ENCODE measurements at places on chromosomes 6 and 20.

DNA sequence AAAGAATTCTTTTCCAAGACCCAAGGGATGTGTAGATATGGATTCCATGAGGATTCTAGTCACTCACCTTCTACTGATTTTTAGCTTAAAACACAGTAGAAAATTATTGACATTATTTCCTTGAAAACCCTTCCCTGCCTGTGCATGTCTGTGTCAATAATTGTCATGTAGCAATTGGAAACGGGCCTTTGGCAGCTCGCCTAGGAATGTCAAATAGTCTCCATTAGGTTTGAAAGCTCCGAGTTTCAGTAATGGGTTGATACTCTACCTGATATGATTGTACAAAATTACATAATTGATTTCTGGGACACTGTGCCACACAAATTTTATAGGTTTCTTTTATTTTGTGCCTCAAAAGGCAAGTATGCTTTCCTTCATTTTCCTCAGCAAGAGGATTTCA lies 515.2 kb upstream of the ARID1B start:
- DNase-seq: no peak

- DNase-seq: no peak
Measured at GRCh38 chr6:150987371-150987828, 121.9 kb downstream of the MTHFD1L start.

DNA sequence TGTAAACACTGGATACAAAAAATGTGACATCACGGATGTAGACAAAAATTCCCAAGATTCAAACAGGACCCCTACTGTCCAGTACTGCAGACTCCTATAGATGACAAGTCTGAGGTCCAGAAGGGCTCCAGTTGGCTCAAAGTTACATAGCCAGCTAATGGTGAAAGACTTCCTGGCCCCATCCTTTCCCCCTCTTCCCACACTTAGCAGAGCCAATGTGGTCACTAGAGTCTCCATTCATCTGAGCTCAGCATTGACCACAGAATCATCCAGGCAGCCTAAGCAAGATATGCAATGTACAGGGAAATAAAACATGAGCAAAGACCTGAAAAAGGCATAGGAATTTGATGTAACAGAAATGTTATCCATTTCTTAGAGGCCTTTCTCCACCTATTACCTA lies 180.5 kb downstream of the ADAT2 start:
- DNase-seq: peak; percentile 57

DNA sequence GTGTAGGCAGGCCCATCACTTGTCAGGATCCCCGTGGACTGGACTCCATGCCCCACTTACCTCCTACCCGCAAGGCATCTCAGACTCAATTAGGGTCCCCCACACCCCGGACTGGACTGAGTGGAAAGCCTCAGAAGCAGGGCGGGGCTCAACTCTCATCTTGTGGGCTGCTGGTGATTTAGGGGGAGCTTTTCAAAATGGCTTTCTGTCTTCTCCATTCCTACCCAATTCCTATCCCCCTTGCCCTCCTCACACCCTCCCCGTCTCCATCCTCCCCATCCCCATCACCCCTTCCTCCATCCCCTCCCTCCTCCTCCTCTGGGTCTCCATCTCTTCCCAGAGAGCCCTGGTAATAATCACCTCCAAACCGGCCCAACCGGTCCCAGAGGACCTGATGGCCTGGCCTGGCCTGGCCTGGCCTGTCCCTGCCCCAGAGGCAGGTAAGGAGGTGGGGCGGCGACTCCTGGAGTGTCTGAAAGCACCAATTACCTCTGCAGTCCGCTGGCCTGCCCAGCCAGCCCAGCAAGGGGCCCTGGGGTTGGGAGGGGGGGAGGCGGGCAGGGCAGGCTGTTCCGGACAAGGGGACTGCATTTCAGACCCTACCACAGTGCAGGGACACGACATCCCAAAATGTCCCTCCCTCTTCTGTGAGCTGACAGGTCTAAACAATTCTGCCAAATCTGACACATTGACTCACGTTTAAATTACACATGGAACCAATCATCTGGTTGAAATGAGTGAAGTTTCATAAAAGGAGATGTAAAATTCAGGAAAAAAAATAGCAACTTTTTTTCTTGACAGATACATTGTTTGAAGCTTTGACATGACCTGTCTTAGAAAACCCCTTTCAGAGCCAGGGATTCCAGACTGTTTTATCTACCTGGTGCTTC lies 24.8 kb downstream of the MAFB start:
- DNase-seq: no peak

GRCh38 chr6:64012351-64013001 lies 376.9 kb downstream of the PHF3 start:
- DNase-seq: peak; percentile 38

DNA sequence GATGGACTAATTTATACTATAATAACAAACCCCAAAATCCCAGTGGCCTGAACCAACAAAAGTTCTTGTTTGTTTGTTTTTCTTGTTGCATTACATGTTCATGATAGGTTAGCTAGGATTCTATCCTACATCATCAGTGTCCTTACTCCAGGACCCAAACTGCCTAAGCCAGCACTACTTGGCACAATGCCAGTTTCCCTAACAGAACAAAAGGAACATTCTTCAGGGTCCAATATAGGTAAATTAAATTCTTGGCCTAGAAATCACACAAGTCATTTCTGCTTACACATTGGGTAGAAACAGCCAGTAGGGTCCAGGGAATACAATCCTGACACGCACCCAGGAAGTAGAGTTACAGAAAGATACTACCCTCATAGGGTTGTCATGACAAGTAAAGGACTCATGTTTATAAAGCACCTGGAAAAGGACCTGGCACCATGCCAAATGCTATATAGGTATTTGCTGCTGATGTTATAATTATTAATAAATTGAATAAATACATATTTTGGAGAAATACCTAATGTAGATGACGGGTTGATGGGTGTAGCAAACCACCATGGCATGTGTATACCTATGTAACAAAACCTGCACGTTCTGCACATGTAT lies 38.8 kb downstream of the RCAN2 start:
- no peak for DNase-seq

- no peak for DNase-seq
Measured at GRCh38 chr6:8578006-8578405, 142.7 kb upstream of the SLC35B3 start.

DNA sequence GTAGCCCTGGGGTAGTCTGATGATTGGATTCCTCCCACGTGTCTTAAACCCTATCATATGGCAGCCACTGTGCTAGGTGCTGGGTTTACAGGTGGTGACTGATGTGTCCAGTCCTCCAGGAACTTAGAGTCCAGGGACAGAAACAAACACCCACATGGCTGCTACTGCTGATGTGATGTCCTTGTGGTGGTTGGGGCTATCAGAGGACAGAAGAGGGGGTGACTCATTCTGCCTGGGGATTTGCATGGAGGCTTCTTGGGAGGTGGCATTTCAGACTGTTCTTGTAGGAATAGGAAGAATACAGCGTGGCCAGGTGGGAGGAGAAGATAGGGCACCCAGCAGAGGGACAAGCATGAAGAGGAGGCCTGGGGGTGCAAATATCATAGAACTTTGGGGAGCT lies 9.8 kb downstream of the RAET1G start:
- no peak for DNase-seq

DNA sequence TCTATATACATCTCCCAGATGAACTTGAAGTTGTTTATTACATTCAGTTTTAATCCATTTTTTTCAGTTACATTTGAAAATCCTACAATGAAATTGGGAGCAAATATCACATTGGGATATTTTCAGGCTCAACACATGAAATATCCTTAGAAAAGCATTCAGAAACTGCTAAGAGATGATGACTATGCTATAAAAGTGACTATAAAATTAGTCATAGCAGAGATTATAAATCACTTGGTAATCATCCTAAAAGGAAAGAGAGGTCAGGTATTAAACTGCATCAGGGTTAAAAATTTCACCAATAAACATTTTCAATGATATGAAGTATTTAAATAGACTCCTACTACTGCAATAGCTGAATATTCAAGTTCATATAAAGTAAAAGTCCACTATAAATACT lies 987.7 kb downstream of the GRIK2 start:
- DNase-seq: no peak

DNA sequence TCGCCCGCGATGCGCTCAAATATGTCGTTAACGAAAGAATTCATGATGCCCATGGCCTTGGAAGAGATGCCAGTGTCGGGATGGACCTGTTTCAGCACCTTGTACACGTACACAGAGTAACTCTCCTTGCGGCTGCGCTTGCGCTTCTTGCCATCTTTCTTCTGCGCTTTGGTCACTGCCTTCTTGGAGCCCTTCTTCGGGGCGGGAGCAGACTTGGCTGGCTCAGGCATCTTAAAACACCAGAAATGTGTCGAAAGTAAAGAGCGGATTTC lies 36.4 kb downstream of the HFE start:
- no peak for DNase-seq

DNA sequence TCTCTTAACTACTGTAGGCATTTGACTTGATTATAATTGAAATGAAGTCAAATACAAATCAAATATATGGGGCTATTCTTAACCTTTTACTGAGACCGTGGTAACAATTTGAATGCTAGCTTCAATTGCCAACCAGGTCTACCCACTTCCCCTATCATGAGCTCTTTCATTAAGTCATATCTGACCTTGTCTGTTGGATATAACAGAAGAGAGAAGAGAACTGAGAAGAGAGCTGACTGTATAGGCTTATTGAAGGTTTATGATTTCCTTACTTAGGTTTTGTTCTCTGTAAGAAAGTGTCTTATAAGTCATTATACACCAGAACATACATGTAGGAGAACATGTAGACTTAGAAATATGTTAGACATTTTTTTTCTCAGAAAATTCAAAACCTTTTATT lies 549.4 kb downstream of the COL12A1 start:
- no peak for DNase-seq

DNA sequence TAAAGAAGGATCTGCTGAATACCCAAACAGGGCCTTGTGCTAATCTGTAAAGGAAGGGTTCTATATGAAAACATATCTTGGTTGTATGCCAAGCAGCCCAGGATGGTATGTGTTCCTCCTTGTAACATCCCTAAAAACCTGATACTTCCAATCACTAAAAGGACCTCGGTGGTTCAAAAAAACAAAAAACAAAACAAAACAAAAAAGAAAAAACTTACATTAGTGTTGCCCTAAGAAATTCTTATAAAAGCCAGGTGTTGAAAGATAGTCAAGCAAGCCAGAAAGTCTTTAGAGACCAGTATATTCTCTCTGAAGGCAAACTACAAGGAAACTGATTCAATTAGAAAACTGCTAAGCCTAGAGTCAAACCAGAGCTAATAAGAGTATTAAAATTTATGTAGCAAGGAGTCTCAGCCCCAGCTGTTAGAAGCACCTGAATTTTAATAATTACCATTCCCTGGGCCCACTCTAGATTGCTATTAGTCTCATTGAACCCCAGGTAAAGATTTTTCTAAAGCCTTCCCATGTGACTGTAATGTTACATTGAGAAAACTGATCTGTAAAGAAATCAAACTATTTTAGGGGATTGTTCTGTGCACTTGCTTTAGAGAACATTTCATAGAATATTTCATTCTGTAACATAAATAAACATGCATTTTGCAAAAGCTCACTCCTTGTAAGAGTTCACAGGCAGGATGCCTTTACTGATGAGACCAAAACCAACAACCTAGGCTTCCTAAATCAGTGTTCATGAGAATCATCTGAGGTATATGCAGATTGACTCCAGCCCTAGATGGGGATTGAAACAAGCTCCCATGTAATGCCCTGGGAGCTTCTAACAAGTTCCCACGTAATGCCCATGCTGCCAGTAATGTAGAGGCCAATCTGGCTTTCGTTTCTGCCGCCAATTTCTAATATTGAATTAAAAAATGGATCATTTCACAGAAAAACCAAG lies 95.2 kb upstream of the BTN3A2 start:
- DNase-seq: no peak

- DNase-seq: no peak
Measured at GRCh38 chr6:112842330-112842685, 495.2 kb downstream of the RFPL4B start.

GRCh38 chr6:120620900-120621299 lies 713.4 kb downstream of the TBC1D32 start:
- DNase-seq: no peak

GRCh38 chr6:143695130-143695968 lies 17.6 kb downstream of the PHACTR2 start:
- no peak for DNase-seq

- DNase-seq: no peak
Measured at GRCh38 chr6:159107451-159108260, 61.5 kb upstream of the FNDC1 start.

GRCh38 chr6:90294614-90294988 lies 2.0 kb downstream of the BACH2 start:
- no peak for DNase-seq

DNA sequence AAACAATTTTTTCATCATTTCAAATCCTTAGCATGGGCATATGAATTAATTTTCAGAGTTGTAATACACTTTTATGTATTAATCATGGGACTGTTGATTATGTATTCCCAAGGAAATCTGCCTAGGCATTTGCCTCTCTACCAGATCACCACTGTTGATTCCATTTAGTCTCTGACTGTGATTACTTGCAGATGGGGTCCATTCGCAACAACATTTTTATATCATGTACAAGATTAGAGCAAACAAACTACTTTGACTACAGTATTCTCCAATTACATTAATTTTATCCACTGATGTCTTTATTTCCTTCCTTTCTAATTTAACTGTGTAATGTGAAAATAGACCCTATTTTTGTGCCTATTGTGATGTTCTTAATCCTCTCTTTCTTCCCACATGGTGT lies 831.4 kb upstream of the SLC35B3 start:
- DNase-seq: no peak

- no peak for DNase-seq
Measured at GRCh38 chr6:5285526-5285925, 24.2 kb downstream of the FARS2 start.

DNA sequence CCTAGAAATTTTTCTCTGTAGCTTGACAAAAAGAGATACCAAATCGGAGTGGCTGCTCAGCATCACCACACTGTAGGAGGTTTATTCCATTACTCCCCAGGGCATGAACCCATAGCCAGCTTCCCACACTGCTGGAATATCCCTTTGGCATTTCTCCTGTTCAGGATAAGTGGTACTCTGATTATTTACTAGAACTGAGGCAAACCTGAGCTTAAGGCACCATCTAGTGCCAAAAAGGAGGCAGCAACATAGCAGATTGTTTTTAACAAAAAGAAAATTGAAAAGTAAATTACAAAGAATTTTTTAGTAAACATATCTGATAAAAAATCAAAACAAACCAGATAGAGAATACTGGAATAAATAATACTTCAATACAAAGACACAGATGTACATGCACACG lies 181.7 kb downstream of the WDR27 start:
- DNase-seq: no peak

- DNase-seq: no peak
Measured at GRCh38 chr6:131362070-131362469, 211.0 kb upstream of the ARG1 start.

- DNase-seq: no peak
Measured at GRCh38 chr6:26441977-26442376, 1.7 kb downstream of the BTN3A3 start.

DNA sequence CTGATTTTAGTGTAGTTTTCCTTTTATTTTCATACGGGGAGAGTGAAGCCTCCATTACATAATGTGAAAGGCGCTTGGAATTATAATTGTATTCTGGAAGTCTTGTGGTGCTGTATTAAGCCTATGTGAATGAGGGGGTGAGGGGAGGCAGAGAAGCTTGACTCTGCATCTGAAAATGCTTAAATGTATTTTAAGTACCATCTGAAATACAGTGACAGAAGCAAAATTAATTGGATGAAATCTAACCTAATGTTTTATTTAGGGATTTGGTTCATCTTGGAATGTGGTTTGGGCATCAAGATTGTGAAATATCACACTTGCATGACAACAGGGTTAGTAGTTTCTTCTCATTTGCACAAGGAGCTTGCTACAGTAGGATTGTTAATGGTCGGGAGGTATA lies 41.2 kb downstream of the TMEM200A start:
- DNase-seq: no peak
